ENCODE measurements at places on chromosomes 7 and 10.

DNA sequence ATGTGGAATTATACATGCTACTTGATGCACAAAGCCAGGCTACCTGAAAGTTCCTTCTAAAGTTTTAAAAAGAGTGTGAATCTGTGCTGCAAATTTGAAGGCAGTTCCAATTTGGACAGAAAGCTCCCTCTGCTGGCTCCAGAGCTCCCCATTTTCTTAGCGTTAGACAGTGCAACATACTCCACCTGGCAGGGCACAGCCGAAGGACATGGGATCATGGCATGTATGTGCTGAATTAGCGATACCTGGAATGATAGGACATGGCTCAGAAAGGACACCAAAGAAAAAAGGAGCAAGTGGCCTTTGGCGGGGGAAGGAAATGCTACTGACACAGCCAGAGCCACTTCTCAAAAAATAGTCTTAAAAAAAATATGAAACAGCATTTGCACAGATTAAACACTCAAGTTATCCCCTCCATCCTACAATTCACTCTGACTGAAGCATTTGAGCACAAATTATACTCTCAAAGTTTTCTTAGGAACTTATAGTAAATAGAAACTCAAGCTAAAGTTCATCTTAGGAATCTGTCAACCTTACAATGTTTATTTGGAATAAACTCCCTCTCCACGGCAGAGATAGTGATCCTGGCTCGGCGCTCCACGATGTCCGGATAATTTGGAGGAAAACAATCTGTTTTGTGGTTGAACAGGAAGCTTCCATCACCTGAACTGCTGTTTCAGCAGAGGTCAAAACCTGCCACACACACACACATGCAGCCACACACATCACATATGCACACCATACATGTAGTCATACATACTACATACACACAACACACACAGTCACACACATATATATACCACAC, 80.0 kb downstream of the C7orf25 start:
- no peak for DNase-seq

DNA sequence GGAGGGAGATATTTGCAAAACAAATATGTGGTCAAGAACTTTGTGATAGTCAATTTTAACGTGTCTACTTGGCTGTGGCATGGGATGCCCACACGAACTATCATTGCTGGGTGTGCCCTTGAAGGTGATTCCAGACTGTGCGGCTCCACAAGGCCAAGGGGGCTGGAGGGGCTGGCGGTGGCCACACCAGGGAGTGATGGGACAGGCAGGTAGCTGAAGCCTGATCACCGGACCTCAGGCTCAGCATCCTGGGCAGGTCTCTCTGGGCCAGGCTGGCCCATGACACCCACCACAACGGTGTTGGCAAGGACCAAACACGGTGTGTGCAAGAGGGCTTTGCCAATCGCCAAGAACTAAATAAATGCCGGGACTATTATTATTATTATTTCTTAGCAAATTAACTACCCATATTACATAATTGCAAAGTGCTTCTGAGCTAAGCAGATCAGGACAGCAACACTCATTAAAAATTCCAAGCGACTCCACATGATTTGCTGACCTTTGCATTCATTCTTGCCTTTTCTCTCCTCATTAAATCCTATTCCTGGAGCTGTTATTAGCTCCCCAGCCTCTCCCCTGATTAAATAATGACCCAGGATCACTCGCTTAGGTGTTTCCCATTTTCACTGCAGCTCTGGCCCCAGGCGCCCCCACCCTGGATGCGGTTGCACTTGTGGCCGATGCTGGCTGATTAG, 35.4 kb upstream of the PPP2R2D start:
- DNase-seq: no peak

GRCh38 chr7:49418963-49419362, 354.5 kb upstream of the VWC2 start:
- no peak for DNase-seq

DNA sequence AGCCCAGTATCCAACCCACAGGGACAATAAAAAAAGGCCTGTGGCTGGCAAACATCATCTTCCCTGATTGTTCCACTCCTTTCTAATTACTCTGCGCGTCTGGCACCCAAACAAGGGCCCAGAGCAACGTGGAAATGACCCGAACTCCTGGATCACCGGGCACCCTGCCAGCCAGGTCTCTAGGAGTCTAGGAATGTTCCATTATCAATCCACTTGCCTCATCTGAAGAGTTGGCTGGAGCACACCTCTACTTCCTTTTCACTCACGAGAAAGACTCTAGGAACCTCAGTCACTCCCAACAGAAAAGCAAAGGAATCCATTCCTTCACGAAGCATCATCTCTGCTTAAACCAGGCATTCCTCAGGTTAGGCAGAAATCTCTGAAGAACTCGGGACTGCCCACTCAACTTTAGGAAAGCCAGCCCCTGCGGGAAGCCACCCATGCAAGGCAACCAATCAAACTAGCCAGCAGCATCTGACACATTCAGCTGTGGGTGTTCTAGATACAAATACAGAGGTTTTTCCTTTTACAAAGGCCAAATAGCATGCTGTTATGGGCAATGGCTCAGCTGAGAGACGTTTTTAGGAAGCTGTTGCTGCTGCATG, 37.7 kb downstream of the ATXN7L1 start:
- no peak for DNase-seq

- DNase-seq: no peak
Observed at GRCh38 chr10:24127516-24127915, 81.4 kb upstream of the KIAA1217 start.
